ENCODE measurements at places on chromosomes 5 and 9. TPM values are rescaled to one million over a fixed set of nuclear protein-coding genes. Genes with fewer than 3 reads are reported as not detected.

DNA sequence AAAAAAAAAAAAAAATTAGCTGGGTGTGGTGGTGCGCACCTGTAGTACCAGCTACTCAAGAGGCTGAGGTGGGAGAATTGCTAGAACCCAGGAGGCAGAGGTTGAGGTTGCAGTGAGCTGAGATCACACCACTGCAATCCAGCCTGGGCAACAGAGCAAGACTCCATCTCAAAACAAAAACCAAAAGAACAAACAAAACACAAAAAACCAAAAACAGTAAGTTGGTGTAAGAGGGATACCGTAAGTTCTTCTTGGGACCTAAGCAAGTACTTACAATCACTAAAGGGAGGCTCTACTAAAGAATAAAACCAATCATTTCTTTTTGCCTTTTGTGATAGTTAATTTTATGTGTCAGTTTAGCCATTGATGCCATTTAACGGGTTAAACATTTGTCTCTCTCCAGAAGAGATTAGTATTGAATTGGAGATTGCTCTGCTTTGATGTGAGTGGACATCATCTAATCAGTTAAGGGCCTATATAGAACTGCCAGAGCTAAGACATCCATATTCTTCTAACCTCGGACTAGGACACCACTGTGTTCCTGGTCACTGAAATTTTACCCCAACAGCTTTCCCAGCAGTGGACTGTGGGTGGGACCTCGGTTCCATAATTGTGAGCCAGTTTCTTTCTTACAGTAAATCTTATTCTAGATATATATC is 10.5 kb upstream of the ETF1 start:
- H3K4me1 ChIP-seq: no peaks in the 10 kb centered on the region
- H3K27me3 ChIP-seq: no peaks in the 10 kb centered on the region
- no peak for DNase-seq
- H3K4me3 ChIP-seq: no peak overlapping the region
- peaks cover 63% of the 10 kb centered on the region for H3K36me3 ChIP-seq

- H3K27me3 ChIP-seq: no peaks in the 10 kb centered on the region
- no peak overlapping the region for H3K27ac ChIP-seq
- H3K4me3 ChIP-seq: no peak overlapping the region
- H3K4me1 ChIP-seq: no peaks in the 10 kb centered on the region
- H3K36me3 ChIP-seq: no peaks in the 10 kb centered on the region
These were observed 36.0 kb downstream of the BNIP1 start for GRCh38 chr5:173180331-173180730.

The TMOD1 gene
- total RNA-seq: not detected

The GOLM1 gene
- total RNA-seq: 27.5 TPM

DNA sequence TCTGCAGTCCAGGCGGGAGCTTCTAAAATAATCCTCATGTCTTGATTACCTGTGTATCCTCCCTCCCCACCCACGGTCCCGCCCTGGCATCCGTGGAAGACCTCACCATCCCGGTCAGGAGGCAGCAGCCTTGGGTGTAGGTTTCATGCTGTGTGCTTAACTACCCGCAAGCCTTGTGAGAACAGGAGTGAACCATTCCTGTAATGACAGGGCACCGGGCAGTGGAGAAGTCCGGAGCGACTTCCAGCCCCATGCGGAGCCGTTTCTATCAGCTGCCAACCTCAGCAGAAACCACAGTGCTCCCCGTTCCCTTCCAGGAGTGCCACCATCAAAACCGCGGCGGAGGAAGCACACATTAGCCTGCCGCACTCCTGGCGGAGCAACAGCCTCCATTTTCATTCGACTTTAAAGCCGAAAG is 123.5 kb upstream of the LMX1B start:
- H3K36me3 ChIP-seq: no peaks in the 10 kb centered on the region
- DNase-seq: no peak
- H3K27ac ChIP-seq: no peak overlapping the region
- H3K4me3 ChIP-seq: no peak overlapping the region
- no peaks in the 10 kb centered on the region for H3K27me3 ChIP-seq

DNA sequence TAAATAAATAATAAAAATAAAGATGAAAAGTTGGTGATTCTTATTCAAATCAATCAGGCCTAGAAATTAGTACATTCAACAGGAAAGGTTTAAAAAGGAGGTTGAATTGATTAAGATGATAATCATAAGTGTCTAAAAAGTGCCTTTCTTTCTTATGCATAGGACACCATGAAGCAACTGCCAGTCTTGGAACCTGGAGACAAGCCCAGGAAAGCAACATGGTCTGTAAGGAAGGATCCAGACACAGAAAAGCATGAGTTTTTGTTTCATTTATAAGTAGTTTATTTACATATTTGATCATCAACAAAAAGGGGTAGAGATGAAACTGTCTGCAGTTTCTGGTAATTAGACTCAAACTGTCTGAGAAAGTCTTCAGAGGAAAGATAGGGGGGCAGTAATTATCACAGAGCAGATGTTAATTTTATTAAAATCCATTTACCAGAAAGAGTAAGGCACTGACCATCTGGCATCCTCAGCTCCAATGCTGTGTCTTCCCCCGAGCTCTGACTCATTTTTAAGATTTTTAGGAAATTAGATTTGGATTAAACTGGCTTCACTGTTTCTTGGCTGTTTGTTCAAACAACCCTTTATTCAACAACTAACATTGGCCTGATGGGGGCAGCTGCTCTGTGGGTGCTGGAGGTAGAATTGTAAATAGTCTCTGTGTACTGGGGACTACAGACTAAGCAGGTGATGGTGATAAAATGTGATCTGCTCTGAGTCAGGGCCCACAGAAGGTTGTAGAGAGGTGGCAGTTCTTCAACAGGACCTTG is 2.7 kb downstream of the RABEPK start:
- H3K27ac ChIP-seq: no peak overlapping the region
- DNase-seq: no peak
- no peak overlapping the region for H3K4me3 ChIP-seq
- H3K27me3 ChIP-seq: no peaks in the 10 kb centered on the region
- H3K4me1 ChIP-seq: peaks cover 9% of the 10 kb centered on the region

DNA sequence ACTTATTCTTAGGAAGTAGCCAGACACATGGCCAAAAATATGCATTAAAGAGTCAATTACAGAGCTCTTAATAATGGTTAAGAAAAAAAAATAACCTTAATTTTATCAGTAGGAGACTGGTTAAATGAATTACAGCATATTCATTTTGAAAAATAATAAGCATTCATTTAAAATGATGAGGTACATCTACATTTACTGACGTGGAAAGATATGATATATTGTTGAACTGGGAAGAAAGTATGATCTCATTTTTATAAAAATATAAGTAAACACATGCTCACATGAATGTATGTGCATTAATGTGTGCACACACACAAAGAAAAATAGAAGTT is 250.3 kb downstream of the ENC1 start:
- no peaks in the 10 kb centered on the region for H3K27me3 ChIP-seq
- DNase-seq: no peak
- H3K27ac ChIP-seq: no peak overlapping the region
- no peak overlapping the region for H3K4me3 ChIP-seq

DNA sequence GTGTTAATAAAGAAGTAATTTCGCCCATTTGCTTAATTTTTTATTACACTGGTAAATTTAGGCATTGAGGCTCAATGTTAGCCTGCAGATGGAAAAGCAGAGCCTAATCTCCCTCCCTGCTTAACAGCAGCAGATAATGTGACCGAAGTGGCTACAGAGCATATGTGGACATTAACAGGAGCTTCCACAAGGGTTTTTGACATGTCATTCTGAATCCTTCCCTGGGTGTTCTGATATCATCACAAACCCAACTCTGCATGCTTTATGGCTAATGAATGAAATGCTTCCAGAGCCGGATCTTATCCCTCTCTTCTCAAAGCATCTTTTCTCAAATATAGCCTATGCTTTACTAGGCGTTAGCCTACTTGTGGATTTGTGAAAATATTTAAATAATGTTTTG is 208.6 kb downstream of the CAAP1 start:
- DNase-seq: no peak
- H3K36me3 ChIP-seq: no peaks in the 10 kb centered on the region
- no peak overlapping the region for H3K4me3 ChIP-seq
- no peak overlapping the region for H3K27ac ChIP-seq
- H3K27me3 ChIP-seq: no peaks in the 10 kb centered on the region

The TOR4A gene
- total RNA-seq: 9.7 TPM

The PCA3 gene
- not detected for total RNA-seq

- H3K27me3 ChIP-seq: peaks cover 2% of the 10 kb centered on the region
- no peak overlapping the region for H3K4me3 ChIP-seq
- no peaks in the 10 kb centered on the region for H3K36me3 ChIP-seq
These were observed 58.4 kb downstream of the PCSK1 start for GRCh38 chr5:96374653-96375052.

DNA sequence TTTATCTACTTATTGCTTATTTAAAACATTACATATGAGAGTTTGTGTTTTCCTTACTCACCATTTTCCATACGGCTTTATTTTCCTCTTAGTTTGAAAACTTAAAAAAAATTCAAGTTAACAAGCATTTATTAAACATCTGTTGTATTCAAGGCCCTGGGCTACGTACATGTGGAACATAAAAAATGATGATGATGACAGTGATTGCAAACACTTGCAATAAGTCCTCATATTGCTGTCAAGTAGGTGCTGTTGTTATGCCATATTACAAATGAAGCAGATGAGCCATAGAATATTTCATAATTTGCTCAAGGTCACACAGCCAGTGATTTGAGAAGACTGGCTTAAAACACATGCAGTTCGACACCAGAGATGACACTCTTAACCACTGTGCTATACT is 180.6 kb downstream of the COMMD10 start:
- no peaks in the 10 kb centered on the region for H3K27me3 ChIP-seq
- H3K27ac ChIP-seq: no peak overlapping the region
- no peak overlapping the region for H3K4me3 ChIP-seq
- no peaks in the 10 kb centered on the region for H3K4me1 ChIP-seq
- peaks cover 3% of the 10 kb centered on the region for H3K36me3 ChIP-seq

The FNIP1 gene
- total RNA-seq: 44.5 TPM

The PDE6A gene
- total RNA-seq: not detected

The ORM2 gene
- not detected for total RNA-seq

DNA sequence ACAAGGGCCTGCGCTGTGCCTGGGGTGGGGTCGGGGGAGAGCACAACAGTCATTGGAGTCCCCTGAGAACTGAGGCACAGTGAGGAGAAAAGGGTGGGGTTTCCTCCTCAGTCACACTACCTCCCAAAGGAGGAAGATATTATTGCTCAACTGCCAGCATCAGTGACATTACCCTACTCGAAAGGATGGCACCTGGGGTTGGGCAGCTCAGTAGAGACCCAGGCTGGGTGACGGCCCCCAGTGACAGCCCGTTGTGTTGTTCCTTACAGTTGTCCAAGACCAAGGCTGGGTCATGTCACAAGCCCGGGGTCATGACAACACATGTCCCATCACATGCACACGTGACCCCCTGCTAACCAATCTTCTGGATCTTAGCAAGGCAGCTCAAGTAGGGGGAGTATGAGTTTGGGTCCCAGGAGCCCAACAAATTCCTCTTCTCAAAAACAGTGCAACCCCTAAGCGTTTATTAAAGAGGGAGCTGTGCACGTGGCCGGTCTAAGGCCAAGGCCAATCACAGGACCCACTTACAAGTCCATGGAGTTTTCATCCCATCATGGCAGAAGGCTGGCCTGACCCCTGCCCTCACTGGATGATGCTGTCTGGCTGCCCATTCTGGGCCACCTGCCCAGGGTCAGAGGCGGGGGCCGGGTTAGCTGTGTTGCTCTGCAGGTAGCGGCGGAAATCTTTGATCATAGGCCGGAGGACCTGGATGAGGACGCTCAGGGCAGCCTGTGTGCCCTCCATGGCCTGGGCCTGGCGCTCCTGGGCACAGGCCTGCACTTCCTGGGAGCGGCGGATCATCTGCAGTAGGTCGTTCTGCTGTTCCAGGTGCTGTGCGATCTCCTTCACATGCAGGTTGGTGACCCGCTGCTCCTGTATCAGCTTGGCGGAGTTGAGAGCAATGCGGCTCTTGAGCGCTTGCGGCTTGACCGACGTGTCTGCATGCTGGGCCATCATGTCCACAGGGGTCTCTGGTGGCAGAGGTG is 4.0 kb downstream of the NAIF1 start:
- no peak overlapping the region for H3K4me3 ChIP-seq
- no peaks in the 10 kb centered on the region for H3K27me3 ChIP-seq
- H3K36me3 ChIP-seq: peaks cover 7% of the 10 kb centered on the region

GRCh38 chr5:172616730-172617129 is 24.3 kb upstream of the NEURL1B start:
- H3K4me3 ChIP-seq: no peak overlapping the region
- no peak for DNase-seq
- no peaks in the 10 kb centered on the region for H3K27me3 ChIP-seq

DNA sequence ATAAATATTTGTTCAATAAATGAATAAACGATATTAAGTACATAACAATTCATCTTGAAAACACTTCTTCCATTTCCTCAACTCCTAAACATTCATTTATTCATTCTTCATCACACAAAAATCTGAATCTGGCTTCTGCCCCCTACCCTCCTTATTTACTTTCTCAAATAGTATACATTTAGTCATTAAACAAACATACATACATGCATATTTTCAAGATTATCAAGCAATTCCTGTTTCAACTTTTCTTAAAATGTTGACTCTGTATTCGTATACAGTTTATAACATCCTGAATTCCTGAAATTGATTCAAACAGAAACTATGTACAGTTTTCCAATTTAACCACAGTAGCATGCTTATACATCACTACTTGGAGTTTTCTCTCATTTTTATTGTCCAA is 129.0 kb downstream of the MUSK start:
- no peak for DNase-seq
- H3K4me3 ChIP-seq: no peak overlapping the region
- H3K36me3 ChIP-seq: no peaks in the 10 kb centered on the region
- H3K27ac ChIP-seq: peak overlapping the region; percentile 73
- H3K4me1 ChIP-seq: peaks cover 23% of the 10 kb centered on the region
- H3K27me3 ChIP-seq: no peaks in the 10 kb centered on the region

DNA sequence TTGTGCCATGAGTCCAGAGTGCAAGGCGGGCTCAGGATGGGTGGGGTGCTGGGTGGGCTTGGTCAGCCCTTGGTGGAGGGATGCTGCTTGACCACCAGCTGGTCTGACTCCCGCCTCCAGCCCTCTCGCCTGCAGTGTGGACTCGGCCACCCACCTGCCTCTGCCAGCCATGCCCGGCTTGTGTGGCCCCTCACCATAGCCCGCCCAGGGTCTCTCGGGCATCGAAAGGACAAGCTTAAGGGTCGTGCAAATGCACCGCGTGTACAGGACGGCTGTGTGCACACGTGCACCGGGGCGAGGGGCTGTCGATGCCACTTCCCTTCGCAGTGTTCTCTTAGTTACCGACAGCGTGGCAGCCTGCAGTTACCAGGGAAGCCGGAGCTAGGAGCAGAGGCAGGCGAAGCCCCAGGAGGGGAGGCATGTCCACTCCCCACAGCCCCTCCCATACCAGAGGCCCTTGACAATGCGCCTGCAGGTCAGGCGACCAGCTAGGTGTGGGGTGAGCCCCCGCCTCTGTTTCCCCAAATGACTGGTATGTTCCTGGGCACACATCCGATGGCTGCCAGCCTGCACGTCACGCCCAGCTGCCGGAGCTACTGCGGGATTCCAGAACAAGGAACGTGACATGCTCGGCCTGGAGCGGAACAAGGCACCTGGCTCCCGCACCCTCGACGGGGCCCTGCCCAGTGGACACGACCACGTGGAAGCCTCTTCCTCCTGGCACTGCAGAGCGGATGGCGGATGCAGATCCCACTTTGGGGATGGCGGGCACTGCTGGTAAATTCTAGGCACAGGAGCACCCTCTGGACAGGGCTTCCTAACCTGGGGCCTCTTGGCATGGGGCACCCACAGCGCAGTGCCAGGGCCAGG is 7.8 kb downstream of the LCN9 start:
- H3K36me3 ChIP-seq: no peaks in the 10 kb centered on the region
- H3K27me3 ChIP-seq: peaks cover 4% of the 10 kb centered on the region
- no peak overlapping the region for H3K27ac ChIP-seq
- H3K4me1 ChIP-seq: no peaks in the 10 kb centered on the region

- H3K27me3 ChIP-seq: no peaks in the 10 kb centered on the region
- H3K36me3 ChIP-seq: peaks cover 58% of the 10 kb centered on the region
- H3K4me3 ChIP-seq: no peak overlapping the region
These were observed 98.7 kb downstream of the ZNF462 start for GRCh38 chr9:106961623-106962022.

The OR13C3 gene
- not detected for total RNA-seq

All from SJSA1 (cell line).